ENCODE measurements at places on chromosomes 5 and 9.

DNA sequence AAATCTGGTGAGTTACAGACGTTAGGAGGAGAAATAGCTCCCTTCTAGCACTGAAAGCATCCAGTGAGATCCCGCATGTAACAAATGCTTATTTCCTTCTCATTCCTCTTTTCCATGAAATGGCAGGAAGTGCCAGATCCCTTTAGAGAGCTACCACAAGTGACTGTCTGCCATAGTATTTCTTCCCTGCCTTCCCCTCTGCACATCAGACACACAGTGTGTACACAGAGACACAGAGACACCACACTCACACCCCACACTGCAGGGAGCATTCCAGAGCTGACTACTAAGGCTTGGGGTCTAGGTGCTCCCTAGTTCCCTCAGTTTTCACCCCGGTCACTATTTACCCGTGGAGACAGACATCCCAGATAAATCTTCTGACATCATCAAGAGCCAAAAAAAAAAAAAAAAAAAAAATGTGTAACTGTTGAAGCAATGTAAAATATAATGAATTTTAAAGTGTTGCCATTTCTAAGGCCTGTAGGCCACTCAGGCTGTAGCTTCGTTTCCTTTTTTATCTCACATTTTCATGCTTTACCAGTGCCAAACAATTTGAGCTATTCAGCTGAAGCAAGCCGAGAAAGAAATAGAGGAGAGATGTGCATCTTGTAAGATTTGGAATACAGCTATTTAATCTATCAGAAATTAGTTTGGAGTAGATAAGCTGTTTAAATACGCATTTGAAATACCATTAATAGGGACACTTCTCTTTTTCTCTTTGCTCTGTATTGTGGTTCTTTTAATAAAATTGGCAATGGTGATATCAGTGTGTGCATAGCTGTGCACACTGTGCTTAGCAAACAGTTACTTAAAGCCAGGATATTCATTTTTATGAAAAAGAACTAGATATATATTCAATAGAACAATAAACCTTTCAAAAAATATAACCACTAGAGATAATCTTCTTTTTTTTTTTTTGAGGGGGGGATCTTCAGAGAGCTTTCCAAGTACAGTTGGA, 405.5 kb downstream of the PDE4D start:
- no peak for DNase-seq

DNA sequence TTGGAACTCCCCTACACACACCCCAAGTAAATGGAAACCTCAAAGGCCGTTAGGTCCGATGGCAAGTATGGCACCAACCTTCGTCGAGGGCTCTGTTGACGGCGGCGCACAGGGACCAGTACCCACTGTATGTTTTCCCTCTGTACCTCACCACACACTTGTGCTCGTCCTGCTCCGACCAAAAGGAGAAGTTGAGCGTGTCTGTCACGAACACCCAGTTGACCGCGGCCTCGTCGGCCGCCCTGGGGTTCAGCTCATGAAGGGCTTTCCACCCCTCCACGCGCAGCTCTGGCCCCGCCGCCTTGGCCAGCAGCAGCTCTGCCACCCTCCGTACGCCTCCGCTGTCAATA, 24.0 kb downstream of the HNRNPK start:
- peak; percentile 23 for DNase-seq

GRCh38 chr9:86836797-86837196, 110.5 kb downstream of the GAS1 start:
- no peak for DNase-seq

GRCh38 chr5:75040973-75041372, 11.4 kb downstream of the GCNT4 start:
- no peak for DNase-seq

DNA sequence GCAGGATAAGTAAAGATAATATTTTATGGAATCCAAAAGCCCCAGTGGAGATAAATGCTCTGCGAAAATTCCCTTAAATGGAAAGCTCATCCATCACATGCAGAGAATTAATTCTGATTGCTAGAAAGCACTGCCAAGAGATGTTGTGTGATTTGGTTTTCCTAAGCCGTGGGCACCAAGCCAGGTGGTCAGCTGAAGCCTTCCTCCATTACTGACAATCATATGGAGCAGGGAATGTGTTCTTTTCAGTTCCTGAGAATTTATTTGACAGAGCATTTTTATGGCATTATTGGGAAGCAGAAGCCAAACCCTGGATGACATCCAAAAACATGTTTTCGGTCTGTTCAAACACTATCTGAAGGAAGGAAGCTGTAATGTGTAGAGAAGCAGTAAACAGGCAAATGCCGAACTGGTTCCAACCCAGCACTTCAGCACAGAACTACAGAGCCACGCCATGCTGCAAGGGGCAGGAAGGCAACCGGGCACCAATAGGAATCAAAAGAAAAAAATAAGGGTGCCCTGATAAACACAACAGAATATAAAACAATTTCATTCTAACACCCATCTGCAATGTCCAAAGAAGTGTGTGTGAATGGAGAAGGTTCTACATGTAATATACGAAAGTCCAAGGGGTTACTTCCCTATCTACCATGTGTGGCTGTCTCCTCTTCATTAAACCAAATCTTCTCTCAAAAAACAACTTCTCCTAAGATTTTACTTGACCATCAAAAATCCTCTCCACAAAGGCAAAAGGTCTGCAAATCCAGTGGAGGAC, 12.3 kb downstream of the ARSB start:
- no peak for DNase-seq

GRCh38 chr9:126374366-126374781, 47.7 kb downstream of the MVB12B start:
- no peak for DNase-seq

DNA sequence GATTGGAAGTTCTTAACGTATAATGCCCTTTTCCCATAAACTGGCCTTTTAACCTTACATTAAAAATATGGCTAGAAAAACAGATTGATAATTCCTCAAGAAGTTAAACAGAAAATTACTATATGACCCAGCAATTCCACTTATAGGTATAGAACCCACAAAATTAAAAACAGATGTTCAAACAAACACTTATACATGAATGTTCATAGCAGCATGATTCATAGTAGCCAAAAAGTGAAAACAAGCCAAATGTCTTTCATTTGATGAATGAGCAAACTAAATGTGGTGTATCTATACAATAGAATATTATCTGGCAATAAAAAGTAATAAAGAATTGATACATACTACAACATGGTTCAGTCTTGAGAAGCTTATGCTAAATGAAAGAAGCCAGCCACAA, 35.5 kb downstream of the POU5F2 start:
- DNase-seq = no peak

DNA sequence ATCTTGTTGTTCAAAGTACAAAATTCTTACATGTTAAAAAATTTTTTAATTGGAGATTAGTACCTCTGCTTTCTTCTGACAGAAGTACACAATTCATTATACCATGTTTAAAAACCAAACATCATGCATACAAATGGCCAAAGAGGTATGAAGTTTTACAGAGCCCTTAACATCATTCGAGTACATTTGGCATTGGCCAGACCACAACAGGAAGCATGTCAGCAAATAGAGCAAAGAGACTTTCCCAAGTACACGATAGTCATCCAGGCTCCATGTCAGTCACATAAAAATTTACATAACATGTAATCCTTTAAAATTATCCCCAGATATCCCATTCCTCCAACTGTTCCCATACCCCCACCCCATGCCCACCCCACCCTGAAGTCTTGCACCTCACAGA, 22.5 kb downstream of the HMGCS1 start:
- DNase-seq = no peak

- no peak for DNase-seq
Observed at GRCh38 chr9:114085387-114085789, 7.3 kb upstream of the AMBP start.

DNA sequence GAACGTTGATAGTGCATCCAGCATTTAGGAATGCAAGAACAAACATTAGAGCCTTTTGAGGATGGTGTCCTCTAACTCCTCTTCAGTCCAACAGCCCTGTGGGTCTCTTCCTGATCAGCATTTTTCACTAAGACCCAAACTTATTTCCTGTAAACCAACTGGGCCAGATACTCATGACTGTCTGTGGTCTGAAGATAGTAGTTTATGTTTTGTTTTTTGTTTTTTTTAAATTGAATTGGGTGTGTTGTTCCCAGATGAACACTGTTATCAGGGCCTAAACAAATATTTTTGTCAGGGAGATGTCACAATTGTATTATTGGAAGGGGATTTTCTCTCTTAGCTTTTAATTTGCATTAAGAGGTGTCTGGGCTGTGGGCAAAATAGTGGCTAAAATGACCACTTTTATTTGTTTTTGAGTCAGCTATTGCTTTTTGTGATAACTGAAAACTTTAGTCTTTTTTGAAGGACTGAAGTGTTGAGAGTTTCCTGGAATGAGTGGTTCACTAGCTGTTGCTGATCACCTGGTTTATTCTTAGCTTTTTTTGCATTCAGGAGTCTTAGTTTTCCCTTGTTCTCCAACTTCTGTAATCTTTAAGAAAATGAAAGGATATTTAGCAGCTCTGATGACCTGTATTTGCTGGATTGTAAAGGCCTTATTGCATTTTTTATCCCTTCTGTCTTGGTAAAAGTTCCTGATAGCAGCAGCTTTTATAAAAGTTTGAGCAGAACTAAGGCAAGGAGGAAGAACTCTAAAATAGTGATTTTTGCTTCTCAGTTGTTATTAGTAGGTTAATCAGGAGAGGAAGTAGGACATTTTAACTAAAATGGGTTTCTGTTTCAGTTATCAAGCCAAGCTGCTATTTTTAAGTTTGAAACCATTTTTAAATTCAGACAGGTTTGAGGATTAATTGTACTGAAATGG, 5.5 kb downstream of the MAN2A1 start:
- no peak for DNase-seq

GRCh38 chr5:180233729-180234128, 24.7 kb upstream of the RASGEF1C start:
- no peak for DNase-seq

- no peak for DNase-seq
Observed at GRCh38 chr9:22975951-22976350, 529.3 kb downstream of the DMRTA1 start.

GRCh38 chr5:37640088-37640487, 199.8 kb downstream of the GDNF start:
- DNase-seq = no peak

DNA sequence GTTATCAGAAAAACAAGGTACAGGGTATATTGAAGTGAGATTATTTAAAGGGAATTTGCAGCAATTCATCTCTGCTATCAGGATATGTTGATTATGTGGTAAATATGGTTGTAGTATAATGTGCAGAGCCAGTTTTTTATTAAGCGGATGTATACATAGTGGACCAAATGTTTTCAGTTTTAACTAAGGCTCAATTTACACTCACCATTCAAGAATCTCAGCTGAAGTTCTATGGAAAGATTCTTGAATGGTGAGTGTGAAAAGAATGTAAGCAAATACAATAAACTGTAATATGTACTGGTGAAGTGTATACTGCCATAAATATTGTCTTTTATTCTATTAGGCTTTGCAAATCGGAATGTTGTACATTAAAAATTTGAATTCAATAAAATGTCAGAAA, 895.9 kb upstream of the CDH10 start:
- DNase-seq = no peak

- DNase-seq = no peak
Observed at GRCh38 chr9:138077126-138077525, 199.5 kb downstream of the CACNA1B start.

- no peak for DNase-seq
Observed at GRCh38 chr9:110357505-110357904, 19.8 kb upstream of the TXNDC8 start.

DNA sequence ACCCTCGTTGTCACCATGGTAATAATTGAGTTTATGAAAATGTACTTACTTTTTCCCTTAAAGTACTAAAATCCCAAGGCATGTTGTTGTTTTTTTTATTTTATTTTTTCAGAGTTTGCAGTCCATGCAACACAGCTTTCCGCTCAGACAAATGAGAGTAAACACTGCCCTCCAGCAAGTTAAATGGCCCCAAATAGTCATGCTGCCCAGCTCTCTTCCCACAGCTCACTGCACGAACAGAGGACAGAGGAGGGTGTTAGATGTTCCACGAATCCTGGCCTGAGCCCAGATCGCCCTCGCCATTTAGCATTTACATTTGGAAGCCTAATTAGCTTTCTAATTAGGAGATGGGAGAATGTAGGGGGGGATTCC, 1.9 kb downstream of the NIM1K start:
- DNase-seq = no peak

DNA sequence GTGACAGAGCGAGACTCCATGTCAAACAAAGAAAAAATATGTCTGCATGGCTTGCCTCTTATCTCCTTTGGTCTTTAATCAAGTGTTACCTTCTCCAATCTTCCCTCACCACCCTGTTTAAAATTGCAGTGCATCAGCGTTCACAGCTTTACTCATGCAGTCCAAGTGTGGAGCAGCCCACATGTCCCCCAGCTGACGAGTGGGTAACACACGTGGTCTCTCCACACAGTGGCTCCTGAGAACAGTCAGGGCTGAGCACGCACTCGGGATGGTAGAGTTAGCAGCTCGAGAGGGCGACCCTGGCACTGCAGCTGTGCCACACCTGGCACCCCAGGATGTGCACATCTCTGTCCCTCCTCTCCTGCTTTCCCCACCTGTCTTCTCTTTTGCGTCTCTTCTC, 25.9 kb upstream of the CFAP157 start:
- DNase-seq = no peak

GRCh38 chr5:56827049-56827448, 11.7 kb downstream of the MAP3K1 start:
- no peak for DNase-seq

- no peak for DNase-seq
Observed at GRCh38 chr5:145244251-145244650, 590.9 kb downstream of the PRELID2 start.

DNA sequence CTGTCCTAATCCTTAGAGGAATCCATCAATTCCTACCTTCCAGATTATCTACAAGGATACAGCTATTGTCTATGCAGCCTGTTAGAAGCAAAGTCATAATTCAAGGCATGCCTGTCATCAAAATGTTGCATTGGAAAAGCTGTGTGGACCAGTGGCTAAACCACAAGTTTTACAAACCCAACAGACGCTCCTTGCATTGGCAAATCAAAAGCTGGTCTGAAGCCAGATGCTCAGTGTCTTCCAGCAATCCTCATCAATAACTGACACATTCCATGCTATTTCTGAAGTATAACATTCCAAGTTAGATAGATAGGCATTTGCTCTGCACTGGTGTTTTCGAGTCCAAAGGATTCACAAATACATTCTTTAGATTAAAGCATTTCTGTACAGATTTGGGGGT, 213.6 kb downstream of the EBF1 start:
- no peak for DNase-seq

DNA sequence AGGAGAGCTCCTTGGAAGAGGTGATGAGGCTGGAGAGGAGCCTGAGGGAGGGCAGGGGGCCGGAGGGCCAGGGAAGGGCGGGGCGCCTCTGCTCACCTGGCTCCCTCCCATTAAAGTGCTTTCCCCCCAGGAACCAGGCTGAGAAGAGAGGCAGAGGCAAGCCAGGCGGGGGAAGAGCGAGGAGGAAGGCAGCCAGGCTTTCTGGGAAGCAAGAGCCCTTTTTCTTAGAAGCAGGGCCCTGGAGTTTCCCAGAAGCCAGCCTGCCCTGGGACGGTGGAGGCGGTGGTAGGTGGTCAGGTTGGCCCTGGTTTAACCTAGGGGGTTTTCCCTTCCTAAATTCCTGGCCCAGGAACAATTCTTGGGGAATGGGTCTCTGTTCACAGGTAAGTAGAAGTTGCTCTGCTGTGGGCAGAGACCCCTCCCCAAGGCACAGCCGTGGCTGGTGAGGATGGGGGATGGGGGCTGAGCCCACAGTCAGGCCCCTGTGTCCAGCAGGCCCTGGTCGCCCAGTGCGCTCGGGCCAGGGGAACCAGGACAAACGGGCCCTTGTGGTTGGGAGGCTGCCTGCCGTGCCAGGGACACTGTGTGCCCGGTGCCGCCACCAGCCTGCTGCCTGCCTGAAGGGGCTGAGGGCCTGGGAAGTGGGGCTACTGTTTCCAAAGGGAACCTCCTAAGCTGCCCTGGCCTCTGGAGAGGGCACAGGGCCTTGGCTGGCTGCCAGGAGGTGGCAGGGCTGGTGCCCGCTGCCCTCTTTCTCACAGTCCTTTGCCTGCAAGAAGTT, 16.6 kb upstream of the RALGDS start:
- DNase-seq = peak; percentile 76
